ENCODE measurements at places on chromosomes 4 and X. TPM values are rescaled to one million over a fixed set of nuclear protein-coding genes. Genes with fewer than 3 reads are reported as not detected.

VCX3B gene
- total RNA-seq: not detected

DNA sequence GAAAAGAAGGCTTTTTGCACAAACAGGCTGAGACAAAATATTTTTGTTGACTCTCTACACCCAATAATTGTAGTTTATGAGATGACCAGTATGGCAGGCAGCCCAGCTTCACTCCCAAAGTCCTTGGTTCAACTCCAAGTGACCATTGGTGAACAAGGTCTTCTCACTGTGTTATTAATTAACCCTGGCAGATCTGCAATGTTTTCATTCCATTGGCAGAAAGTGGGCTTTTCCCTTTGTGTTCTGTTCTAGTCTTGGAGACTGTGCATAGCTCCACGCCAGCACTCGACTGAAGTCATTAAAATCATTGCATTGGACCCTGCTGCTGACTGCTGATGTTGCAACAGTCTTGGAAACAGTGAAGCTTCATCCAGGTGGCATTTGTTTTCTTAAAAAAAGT is 277.3 kb upstream of the HAND2 start:
- H3K4me3 ChIP-seq: no peak overlapping the region
- DNase-seq: no peak
- no peaks in the 10 kb centered on the region for H3K27me3 ChIP-seq
- no peaks in the 10 kb centered on the region for H3K36me3 ChIP-seq
- no peak overlapping the region for H3K27ac ChIP-seq

DNA sequence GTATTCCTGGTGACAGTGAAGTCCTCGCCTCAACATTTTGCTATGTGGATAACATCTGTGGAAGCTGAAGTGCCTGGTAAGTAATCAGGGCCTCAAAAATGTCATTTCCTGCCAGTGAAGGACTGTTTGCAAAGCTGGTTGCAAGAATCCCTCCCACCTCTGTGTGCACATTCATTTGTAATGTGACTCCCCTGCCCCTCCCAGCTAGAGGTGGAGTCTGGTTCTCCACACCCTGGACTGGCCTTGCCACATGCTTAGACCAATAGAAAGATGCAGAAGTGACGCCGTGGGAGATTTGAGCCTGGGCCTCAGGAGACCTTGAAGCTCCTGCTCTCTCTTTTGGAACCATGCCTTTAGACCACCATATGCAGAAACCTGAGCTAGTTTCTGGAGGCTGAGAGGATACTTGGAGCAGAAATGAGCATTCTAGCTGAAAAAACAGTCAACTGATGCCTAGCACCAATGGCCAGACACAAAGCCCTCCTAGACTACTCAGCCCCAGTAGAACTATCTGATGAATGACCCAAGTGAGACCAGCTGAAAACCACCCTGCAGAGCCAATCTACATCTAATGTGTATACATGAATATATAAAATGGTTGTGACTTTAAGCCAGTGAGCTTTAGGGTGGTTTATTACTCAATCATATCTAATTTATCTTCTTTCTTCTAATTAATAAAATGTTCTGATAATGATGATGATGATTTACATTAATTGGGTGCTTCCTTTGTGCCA is 47.8 kb upstream of the CRMP1 start:
- no peaks in the 10 kb centered on the region for H3K36me3 ChIP-seq
- H3K27me3 ChIP-seq: no peaks in the 10 kb centered on the region
- H3K4me1 ChIP-seq: no peaks in the 10 kb centered on the region
- DNase-seq: no peak
- no peak overlapping the region for H3K27ac ChIP-seq
- no peak overlapping the region for H3K4me3 ChIP-seq

ATP7A gene
- total RNA-seq: 5.3 TPM

GPC3 gene
- total RNA-seq: 0.49 TPM

DNA sequence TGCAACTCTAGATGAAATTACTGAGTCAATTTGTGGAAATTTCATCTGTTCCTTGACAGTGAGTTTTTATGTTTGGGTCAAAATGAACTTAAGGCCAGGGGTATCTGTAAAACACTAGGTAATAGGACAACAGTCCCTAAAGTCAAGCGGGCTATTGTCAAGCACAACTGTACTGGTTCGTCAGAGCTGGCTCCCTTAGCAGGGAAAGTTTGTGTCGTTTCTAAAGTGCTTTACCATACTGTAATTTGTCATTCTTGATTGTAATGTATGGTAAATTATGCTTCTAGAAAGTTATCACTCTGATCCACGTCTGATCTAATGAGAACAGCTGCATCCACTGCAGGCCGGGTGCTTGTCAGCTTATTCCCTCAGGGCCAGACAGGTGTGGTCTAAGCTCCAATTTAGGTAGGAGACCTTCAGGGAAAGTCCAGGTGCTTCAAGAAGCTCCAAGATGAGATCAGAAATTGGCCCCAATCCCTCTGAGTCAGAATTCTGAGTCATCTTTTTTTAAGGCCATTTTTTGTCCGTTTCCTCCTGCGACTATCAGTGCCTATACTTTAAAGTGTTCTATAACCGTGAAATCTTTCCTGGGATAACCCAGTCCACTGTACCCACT is 92.2 kb downstream of the PALLD start:
- peaks cover 12% of the 10 kb centered on the region for H3K27me3 ChIP-seq
- no peak for DNase-seq
- H3K36me3 ChIP-seq: no peaks in the 10 kb centered on the region
- H3K4me1 ChIP-seq: peaks cover 2% of the 10 kb centered on the region

ZMAT1 gene
- total RNA-seq: 2.8 TPM

PNMA6A gene
- total RNA-seq: 1.1 TPM

DNA sequence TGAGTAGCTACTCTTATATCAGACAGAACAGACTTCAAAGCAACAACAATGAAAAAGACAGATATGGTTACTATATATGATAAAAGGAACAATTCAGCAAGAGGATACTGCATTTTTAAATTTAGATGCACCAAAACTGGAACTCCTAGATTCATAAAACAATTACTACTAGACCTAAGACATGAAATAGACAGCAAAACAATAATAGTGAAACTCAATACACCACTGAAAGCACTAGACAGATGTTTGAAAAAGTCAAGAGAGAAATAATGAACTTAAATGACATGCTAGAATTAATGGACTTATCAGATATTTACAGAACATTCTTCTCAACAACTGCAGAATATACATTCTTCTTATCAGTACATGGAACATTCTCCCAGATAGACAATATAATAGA is 99.5 kb upstream of the ITM2A start:
- no peaks in the 10 kb centered on the region for H3K36me3 ChIP-seq
- H3K27me3 ChIP-seq: no peaks in the 10 kb centered on the region
- H3K4me1 ChIP-seq: no peaks in the 10 kb centered on the region
- H3K4me3 ChIP-seq: no peak overlapping the region

MAGEC1 gene
- total RNA-seq: not detected

SMIM10 gene
- total RNA-seq: 1.0 TPM

DNA sequence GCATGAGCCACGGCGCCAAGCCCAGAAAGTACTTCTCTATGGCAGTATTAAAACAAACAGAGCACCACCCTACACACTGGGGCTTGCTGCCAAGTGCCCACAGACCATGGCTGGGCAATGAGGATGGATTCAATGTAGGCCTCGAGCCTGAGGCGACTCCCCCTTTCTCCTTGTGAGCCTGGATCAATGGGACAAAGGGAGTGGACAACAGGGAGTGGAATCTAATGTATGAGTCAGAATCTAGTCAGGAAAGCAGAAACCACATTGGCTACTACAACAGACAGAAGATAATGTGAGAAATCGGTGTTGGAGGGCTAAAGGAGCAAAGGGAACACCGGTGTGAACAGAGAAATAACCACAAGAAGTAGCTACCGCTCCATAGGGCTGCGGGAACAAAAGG is 37.7 kb upstream of the OCIAD2 start:
- H3K4me1 ChIP-seq: peaks cover 22% of the 10 kb centered on the region
- no peaks in the 10 kb centered on the region for H3K27me3 ChIP-seq
- no peaks in the 10 kb centered on the region for H3K36me3 ChIP-seq
- H3K27ac ChIP-seq: no peak overlapping the region

DNA sequence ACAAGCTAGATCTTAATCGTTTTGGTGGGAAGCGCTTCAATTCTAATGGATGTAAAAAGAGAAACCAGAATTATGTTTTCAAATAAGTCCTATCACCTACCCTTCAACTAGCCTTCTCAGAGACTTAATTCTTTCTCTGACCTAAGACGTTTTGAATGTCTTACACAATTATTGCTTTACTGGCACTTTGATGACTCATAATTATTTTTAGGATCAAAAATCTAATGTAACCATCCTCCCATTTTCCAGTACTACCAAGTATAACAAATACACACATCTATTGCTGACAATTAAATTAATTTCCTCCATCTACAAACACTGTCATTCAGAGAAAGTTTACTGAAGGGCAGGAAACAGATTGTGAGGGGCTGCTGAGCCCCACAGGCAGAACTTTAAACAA is 108.6 kb downstream of the PPP3CA start:
- no peaks in the 10 kb centered on the region for H3K27me3 ChIP-seq
- H3K36me3 ChIP-seq: no peaks in the 10 kb centered on the region
- no peak overlapping the region for H3K4me3 ChIP-seq
- DNase-seq: no peak
- peaks cover 18% of the 10 kb centered on the region for H3K4me1 ChIP-seq

RIPPLY1 gene
- total RNA-seq: not detected

DNA sequence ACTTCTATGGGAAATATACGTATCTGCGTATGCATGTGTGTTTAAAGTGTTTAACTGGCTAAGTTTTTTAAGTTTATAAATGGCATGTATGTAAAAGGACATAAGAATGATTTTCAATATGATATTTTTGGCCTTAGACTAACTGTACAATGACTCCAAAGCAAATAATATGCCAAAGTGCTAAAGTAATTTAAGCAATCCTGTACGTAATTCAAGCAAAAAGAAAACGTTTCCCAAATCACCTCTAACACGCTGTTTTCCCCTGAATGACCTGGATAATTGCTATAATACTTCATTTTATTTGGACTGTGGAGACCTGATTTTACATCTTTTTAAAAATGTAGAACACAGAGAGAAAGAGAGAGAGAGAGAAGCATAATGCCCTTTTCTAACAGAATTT is 183.0 kb upstream of the HAND2 start:
- DNase-seq: no peak
- no peak overlapping the region for H3K4me3 ChIP-seq
- H3K27me3 ChIP-seq: peaks cover 1% of the 10 kb centered on the region
- no peak overlapping the region for H3K27ac ChIP-seq
- H3K4me1 ChIP-seq: no peaks in the 10 kb centered on the region
- no peaks in the 10 kb centered on the region for H3K36me3 ChIP-seq

- no peak overlapping the region for H3K4me3 ChIP-seq
- H3K36me3 ChIP-seq: no peaks in the 10 kb centered on the region
- no peak overlapping the region for H3K27ac ChIP-seq
- H3K27me3 ChIP-seq: no peaks in the 10 kb centered on the region
- DNase-seq: no peak
These were observed 130.7 kb upstream of the GUCY1A1 start for GRCh38 chr4:155535802-155536454.

- no peak overlapping the region for H3K4me3 ChIP-seq
- H3K36me3 ChIP-seq: no peaks in the 10 kb centered on the region
- no peak overlapping the region for H3K27ac ChIP-seq
- DNase-seq: no peak
These were observed 3.4 kb downstream of the MSX1 start for GRCh38 chr4:4862665-4863482.

GRCh38 chr4:172815499-172816164 is 353.0 kb upstream of the GALNT7 start:
- H3K27me3 ChIP-seq: peaks cover 3% of the 10 kb centered on the region
- no peak overlapping the region for H3K27ac ChIP-seq
- no peaks in the 10 kb centered on the region for H3K36me3 ChIP-seq
- DNase-seq: no peak
- H3K4me3 ChIP-seq: no peak overlapping the region
- no peaks in the 10 kb centered on the region for H3K4me1 ChIP-seq

HSFX2 gene
- not detected for total RNA-seq

DNA sequence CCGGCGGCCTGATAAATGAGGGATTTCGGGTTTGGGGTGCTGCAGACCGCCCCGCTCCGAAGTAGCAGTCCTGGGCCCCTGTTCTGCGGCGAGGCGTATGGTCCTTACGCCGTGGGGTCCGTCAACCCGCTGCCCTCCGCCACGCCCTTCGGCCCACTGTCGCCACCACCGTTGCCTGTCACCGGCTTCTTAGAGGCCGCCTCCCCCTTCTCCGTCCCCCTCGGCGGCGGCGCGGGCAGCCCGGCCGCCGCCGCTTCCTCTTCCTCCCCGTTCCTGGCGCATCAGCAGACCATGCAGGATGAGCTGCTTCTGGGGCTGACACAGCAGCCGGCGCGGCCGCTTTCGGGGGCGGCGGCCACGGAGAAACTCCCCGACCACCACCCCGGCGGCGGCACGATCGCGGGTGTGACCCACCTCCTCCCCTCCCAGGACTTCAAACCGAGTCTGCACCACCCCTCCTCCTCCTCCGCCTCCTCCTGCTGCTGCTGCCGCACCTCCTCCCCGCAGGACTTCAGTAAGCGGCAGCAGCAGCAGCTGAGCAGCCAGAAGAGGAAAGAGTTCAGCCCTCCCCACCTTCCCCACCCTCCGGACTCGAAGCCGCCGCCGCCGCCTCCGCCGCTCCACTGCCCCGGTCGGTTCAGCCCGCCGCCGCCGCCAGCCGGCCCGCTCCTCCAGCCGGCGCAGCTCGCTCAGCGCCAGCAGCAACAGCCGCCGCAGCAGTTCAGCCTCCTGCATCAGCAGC is 549 bp downstream of the CPEB2 start:
- no peaks in the 10 kb centered on the region for H3K36me3 ChIP-seq
- H3K4me1 ChIP-seq: peaks cover 12% of the 10 kb centered on the region
- H3K27ac ChIP-seq: peak overlapping the region; percentile 94
- no peaks in the 10 kb centered on the region for H3K27me3 ChIP-seq
- peak overlapping the region; percentile 88 for H3K4me3 ChIP-seq
